ENCODE measurements at places on chromosomes 5 and 9.
A peak's percentile ranks its signal among the peaks of the same experiment; 100 is the strongest.

GRCh38 chr9:108272349-108272899 is 583.4 kb downstream of the ACTL7B start:
- peak; percentile 89 for DNase-seq

DNA sequence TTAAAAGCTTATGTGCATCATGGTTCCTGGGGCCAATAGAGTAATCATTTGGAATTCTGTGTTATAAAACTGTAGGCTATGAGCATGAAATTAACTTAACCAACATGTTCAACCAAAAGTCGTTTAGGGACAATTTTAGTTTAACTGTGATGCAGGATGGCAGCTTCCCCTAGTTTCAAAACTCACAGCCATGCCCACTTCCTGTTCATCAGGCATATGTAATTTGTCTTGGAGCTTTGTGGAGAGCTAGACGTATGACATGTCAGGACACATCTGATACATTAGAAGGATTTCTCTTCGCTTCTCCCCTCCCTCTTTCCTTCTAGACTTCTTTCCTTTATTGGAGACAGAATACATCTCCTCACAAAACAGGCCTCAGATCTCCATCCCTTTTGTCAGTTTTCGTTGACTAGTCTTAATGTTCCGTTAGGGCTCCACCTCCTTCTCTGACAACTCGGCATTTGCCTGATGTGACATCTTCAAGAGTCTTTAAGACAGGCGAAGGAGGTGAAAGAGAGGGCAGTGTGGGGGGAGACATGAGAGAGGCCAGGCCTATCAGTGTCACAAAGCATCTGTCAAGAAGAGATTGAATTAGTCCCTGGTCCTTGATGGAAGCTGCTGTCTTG is 176.0 kb downstream of the MSX2 start:
- no peak for DNase-seq

DNA sequence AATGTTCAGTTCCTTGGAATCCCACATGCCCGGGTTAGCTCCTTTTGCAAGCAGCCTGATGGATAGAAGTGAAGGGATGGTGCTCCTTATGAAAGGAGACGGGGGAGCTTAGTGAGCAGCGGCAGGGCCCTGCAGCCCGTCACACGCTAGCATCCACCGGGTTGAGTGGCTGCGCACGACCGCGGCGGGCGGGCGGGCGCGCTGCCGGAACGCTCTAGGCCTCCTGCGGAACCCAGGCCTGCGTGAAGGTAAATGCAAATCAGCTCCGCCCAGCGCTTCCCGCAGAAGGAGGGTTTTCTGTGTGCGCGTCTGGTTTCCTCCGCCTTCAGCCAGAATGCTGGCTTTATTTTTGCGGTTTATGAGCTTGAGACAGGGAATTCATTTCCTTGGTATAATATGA is 19.8 kb downstream of the IL12B start:
- DNase-seq, result no peak

GRCh38 chr9:86036555-86036954 is 62.8 kb downstream of the GOLM1 start:
- DNase-seq, result peak; percentile 86

GRCh38 chr9:92770360-92770995 is 5.8 kb upstream of the BICD2 start:
- no peak for DNase-seq

GRCh38 chr9:78921341-78921740 is 624.4 kb downstream of the PSAT1 start:
- DNase-seq, result no peak

DNA sequence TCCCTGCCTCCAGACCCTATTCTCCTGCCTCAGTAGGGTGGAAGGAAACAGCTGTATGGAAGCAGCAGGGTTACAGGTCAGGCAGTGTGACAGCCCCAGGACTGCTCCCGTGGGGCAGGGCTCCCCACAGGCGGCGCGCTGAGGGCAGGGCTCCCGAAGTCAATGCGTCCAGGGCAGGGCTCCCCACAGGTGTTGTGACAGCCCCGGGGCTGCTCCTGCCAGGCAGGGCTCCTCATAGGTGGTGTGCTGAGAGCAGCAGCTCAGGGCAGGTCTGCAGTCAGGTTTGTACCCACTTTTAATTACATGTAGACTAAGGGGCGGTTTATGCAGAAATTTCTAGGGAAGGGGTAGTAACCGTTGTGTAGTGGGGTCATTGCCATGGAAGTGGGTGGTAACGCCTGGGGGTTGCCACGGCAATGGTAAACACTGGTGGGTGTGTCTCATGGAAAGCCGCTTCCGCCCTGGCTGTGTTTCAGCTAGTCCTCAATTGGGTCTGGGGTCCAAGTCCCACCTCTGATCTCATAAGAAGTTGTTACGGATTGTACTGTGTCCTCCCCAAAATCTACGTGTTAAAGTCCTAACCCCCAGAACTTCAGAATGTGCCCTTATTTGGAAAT is 16.7 kb upstream of the TERT start:
- no peak for DNase-seq

DNA sequence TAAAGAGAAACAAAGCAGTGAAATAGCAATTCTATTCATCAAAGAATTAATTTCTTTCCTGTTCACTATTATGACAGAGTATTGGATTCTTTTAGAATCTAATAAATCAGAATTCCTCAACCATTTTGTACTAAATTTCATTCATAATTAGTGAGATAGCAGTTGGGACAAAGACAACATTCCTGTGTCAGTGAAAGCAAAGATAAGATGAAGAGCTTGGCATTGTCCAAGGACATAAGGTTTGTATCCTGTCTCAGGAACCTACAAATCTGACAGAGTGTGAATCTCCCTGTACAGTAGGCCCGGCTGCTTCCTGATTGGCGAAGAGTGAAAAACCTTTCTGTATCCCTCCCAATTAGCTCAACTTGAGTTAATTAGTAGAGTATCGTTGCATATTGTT is 349.1 kb downstream of the ISL1 start:
- DNase-seq, result no peak

GRCh38 chr5:89437450-89438435 is 554.8 kb upstream of the MEF2C start:
- no peak for DNase-seq

DNA sequence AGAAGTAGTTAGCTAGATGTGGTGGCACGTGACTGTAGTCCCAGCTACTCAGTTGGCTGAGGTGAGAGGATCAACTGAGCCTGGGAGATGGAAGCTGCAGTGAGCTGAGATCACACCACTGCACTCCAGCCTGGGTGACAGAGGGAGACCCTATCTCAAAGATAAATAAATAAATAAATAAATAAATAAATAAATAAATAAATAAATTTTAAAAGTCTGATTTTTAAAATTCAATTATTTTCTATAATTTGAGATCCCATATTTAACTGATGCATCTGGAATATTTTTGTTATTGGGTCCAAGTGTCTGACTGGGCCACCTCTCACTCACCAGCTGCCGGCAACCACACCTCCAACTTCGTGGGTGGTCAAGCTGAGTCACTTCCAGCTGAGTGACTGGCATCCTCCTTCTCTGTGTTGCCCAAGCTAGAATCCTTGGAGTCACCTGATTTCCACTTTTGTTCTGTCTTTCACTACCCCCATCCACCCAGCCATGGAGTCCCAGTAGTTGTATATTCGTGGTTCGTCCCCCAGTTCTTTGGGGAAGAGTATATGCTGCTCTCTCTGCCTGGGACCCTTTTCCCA is 70.9 kb downstream of the EGFLAM start:
- DNase-seq, result no peak

- DNase-seq, result no peak
These were observed 92.8 kb downstream of the ITGA1 start for GRCh38 chr5:52880541-52880940.

DNA sequence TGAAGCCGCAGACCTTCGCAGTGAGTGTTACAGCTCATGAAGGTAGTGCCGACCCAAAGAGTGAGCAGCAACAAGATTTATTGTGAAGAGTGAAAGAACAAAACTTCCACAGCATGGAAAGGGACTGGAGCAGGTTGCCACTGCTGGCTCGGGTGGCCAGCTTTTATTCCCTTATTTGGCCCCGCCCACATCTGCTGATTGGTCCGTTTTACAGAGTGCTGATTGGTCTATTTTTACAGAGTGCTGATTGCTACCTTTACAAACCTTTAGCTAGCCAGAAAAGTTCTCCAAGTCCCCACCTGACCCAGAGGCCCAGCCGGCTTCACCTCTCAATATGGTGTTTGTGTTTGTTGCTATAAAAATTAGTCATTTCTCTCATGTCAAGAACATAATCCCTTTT is 49.7 kb downstream of the RECK start:
- no peak for DNase-seq

DNA sequence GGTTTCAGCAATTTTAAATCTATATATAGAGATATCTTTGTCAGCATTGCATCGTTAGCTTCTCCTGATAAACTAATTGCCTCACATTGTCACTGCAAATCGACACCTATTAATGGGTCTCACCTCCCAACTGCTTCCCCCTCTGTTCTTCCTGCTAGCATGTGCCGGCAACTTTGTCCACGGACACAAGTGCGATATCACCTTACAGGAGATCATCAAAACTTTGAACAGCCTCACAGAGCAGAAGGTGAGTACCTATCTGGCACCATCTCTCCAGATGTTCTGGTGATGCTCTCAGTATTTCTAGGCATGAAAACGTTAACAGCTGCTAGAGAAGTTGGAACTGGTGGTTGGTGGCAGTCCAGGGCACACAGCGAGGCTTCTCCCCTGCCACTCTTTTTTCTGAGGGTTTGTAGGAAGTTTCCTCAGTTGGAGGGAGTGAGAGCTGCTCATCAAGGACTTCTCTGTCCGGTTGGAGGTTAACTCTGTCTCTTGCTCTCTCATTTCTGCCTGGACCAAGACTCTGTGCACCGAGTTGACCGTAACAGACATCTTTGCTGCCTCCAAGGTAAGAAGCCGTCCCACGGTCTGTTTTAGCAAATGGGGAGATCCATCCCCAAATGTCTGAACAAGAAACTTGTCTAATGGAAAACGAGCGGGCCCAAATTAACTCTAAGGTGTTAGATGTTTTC is at the start of gene IL4:
Gene IL4 (plus strand): TSS at position 51 of the 692 bp plus-strand sequence. CDS start 62 bp downstream, at position 113.
- DNase-seq, result no peak

- no peak for DNase-seq
These were observed 109.7 kb downstream of the MSX2 start for GRCh38 chr5:174834081-174834480.

GRCh38 chr5:11780641-11781345 is 123.5 kb downstream of the CTNND2 start:
- DNase-seq, result no peak

- no peak for DNase-seq
These were observed 269.6 kb downstream of the PSAT1 start for GRCh38 chr9:78566521-78566920.

GRCh38 chr5:127028822-127029457 is 1.4 kb downstream of the MARCHF3 start:
- no peak for DNase-seq

- no peak for DNase-seq
These were observed 9.4 kb upstream of the CARD19 start for GRCh38 chr9:93086447-93087224.

GRCh38 chr5:75028090-75028489 is 24.3 kb downstream of the GCNT4 start:
- DNase-seq, result no peak

- no peak for DNase-seq
These were observed 872 bp downstream of the ZNF618 start for GRCh38 chr9:113876993-113877368.

GRCh38 chr5:56170557-56170956 is 62.6 kb downstream of the ANKRD55 start:
- DNase-seq, result no peak

Measured in NCI-H2029 treated with DMSO at 0.1 percent for 48 hours (cell line).